Fibroblast of skin of right biceps (primary cell): ENCODE measurements at places on chromosomes 13 and 19.

- peak; percentile 5 for DNase-seq
Measured at GRCh38 chr13:91058066-91058465, 289.4 kb upstream of the MIR17HG start.

DNA sequence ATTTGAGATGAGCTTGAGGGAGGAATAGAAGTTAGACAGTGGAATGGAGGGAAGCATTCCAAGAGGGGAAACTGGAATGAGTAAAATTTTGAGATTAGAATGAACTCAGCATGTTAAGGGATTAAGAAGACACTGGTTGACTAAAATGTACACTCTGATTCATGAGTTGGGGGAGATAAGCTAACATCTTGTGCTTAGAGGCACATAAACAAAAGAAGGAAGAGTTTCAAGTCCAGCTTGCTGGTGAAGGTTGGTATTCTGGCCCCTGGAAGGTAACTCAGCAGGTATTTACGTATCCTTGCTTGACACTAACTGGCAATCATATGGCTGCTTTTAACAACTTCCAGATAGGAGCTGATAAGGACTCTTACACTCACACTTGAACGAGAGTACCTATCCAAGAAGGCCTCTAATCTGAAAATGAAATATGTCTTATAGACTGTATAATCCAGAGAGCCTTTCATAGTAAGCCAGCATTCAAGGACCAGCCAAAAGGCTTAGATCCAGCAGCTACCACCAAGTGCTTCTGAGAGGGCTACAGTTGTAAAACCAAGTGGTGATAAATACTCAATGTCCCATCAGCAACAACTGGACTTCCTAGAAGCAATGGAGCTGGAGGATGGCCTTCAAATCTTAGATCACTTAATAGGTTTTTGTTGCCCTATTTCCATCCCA is 149.7 kb upstream of the SERP2 start:
- DNase-seq = no peak

GRCh38 chr19:20453425-20453935 is 112.1 kb downstream of the ZNF737 start:
- no peak for DNase-seq

GRCh38 chr13:33073338-33073737 is 57.1 kb downstream of the KL start:
- DNase-seq = no peak

GRCh38 chr13:44388427-44389059 is 14.9 kb downstream of the SERP2 start:
- DNase-seq = no peak

GRCh38 chr13:97921176-97921816 is 32.2 kb upstream of the IPO5 start:
- peak; percentile 60 for DNase-seq

DNA sequence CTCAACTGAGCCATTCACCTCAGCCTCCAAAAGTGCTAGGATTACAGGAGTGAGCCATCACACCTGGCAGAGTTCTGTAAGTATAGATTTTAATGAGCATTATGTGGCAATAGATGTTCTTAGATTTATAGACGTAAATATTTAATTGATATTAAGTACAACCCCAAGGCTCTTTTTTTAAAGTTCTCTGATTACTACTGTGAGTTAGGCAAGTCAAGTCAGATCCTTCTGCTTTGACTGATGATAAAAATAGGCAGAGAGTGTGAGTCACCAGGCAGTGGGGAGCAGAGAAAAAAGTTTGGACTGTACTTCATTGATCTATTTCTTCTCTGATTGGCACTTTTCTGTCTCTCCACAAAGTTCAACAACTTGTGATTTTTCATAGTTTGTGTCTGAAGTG is 1379.9 kb downstream of the UQCRFS1 start:
- DNase-seq = no peak

GRCh38 chr13:42101821-42102585 is 53.6 kb downstream of the DGKH start:
- no peak for DNase-seq

GRCh38 chr19:21047716-21048115 is 27.3 kb downstream of the ZNF430 start:
- no peak for DNase-seq

GRCh38 chr19:31699421-31699820 is 350.2 kb upstream of the TSHZ3 start:
- DNase-seq = no peak

DNA sequence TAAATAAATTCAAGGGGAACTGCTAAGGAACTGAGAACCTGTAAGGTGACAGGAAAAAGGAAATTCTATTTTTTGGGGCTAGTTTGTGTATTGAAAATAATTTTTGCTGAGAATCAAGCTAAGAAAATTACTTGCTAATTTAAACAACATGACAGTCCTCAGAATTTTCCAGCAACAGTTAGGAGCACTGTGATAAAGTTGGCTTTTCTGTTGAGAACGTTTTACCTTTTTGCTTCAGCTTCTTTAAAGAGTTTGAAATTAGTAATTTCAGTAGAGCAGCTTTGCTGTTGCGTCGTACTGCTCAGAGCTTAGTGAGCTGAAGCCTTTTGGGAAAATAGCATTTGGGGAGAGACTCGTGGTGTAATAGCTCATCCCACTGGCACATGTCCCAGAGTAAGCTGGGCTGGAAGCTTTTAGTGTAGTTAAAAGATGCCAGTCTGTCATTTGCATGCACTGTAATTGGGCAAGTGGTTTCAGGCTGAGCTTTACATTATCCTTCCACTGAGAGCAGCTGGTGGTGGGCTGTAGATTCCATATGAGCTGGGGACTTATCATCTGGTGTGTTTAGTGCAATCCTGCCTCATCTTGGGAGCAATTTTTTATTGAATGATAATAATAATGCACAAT is 69.8 kb downstream of the LRCH1 start:
- peak; percentile 80 for DNase-seq

DNA sequence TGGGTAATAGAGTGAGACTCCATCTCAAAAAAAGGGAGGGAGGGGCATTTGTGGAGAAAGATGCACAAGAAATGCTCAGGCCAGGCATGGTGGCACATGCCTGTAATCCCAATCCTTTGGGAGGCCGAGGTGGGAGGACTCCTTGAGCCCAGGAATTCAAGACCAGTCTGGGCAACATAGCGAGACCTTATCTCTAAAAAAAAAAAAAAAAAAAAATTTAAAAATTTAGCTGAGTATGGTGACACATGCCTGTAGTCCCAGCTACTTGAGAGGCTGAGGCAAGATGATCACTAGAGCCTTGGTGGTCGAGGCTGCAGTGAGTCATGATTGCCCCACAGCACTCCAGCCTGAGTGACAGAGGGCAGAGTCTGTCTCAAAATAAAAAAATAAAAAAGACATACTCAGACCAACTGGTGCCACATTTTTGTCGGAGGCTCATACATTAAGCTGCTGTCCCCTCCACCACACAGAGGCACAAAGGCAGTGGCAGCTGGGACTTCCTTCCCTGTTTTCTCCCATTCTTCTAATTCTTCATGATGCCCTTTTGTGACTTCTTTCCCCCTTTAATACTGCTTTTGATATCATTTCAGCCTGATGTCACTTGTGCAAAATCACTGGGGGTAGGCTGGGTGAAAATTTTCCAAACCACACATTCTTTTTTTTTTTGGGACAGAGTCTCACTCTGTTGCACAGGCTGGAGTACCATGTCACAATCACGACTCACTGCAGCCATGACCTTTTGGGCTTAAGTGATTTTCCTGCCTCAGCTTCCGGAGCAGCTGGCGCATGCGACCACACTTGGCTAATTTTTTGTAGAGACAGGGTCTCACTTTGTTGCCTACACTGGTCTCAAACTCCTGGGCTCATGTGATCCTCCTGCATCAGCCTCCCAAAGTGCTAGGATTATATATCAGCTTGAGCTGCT is 26.8 kb upstream of the CXCL17 start:
- DNase-seq = peak; percentile 74

- no peak for DNase-seq
Measured at GRCh38 chr19:3065675-3066357, 3.5 kb upstream of the TLE5 start.

- DNase-seq = no peak
Measured at GRCh38 chr19:45150751-45151281, 10.0 kb downstream of the NKPD1 start.

DNA sequence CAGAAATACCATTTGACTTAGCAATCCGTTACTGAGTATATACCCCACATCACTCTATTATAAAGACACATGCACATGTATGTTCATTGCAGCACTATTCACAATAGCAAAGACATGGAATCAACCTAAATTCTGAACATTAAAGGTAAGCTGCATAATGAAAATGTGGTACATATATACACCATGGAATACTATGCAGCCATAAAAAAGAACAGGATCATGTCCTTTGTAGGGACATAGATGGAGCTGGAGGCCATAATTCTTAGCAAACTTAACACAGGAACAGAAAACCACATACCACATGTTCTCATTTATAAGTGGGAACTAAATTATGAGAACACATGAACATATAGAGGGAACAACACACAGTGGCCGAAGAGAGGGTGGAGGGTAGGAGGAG is 85.2 kb downstream of the NDFIP2 start:
- no peak for DNase-seq

- no peak for DNase-seq
Measured at GRCh38 chr13:65642996-65643395, 1587.1 kb downstream of the PCDH9 start.

DNA sequence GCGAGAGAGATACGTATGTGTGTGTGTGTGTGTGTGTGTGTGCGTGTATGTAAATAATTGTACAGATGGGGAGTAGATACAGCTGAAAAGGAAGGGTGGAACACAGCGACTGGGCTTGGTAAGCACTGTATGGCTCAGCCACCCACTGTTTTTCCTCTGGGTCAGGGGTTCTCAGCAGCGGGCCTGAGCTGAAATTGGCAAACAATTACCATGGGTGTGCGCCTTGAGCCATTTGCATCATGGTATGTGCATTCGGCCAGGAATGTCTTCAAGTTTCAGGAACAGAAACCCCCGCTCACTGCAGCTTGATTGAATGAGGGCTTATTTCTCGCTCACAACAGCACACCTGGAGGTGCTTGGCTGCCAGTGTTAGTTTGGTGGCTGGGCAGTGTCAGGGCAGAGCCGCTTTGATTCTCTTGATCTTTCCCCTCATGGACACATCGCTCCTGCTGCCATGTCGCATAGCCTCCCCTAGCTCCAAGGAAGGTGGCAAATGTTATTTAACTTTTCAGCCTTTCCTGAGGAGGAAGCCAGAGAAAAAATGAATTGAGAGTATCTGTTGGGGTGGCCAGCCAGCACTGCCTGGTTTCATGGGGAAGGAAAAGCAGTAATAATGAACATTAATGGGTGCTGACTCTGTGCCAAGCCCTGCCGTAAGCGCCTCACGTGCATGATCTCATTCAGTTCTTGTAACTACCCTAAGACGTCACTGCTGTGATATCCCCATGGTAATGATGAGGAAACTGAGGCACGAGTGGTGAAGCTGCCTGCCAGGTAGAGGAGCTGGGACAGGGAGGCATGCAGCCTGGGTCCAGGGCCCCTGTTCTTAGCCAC is 126.9 kb downstream of the SIPA1L3 start:
- peak; percentile 48 for DNase-seq

DNA sequence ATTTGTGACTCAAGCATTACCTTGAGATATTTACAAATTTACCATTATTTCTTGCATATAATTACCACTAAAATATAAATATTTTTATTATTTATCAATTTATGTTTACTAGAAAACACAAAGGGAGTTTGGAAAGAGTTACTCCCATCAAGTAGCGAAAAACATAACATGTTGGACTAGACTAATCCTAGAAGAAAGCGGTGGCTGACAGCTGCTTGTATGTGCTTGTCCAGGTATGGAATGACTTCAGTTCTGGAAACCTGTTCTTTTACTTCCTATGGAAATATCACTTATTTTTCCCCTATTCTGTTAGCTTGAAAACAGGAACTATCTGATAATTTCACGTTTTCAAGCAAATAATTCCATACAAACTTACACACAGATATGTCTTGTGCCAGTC is 28.5 kb downstream of the SLITRK1 start:
- no peak for DNase-seq

DNA sequence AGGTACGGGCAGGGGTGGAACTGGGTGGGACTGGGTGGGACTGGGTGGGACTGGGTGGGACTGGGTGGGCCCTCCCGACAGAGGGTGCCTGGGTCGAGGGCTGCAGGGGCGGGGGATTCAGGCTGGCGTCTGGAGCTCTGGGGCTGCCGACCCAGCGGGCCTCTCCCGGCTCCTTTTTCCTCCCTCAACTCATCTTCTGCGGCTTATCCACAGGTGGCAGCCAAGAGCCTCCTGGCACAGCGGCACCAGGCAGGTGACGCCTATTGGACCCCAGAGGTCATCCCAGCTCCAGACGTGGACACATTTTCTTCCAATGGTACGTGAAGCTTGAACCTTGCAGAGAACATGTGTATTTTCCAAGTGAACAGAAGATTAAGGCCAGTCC is 533 bp downstream of the ZNF544 start:
- DNase-seq = peak; percentile 33

DNA sequence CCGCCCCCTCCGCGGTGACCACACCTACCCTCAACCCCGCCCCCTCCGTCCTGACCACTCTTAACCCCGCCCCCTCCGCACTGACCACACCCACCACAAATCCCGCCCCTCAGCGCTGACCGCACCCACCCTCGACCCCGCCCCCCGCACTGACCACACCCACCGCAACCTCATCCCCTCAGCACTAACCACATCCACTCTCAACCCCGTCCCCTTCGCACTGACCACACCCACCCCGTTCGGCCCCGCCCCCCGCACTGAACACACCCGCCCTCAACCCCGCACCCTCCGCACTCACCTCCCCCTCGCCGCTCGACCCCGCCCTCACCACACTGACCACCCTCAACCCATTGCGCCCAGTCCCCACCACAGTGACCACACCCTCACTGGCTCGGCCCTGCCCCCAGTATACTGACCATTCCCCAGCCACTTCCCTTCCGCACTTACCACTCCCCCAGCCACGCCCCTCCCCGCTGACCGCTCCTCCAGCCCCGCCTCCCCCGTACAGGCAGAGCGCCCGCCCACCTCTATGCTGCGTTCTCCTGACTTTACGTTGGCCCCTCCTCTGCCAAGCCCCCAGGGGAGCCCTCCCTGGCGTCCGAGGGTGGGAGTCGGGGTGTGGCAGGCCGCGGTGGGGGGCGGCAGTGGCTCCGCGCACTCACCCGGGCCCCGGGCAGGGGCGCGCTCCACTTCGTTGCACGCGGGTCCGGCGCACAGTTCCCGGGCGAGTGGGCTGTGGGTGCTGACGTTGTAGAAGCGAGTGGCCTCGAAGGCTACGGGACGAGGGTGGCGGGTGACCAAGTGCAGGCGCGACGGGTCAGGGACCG is 8.4 kb downstream of the F2RL3 start:
- DNase-seq = peak; percentile 84

DNA sequence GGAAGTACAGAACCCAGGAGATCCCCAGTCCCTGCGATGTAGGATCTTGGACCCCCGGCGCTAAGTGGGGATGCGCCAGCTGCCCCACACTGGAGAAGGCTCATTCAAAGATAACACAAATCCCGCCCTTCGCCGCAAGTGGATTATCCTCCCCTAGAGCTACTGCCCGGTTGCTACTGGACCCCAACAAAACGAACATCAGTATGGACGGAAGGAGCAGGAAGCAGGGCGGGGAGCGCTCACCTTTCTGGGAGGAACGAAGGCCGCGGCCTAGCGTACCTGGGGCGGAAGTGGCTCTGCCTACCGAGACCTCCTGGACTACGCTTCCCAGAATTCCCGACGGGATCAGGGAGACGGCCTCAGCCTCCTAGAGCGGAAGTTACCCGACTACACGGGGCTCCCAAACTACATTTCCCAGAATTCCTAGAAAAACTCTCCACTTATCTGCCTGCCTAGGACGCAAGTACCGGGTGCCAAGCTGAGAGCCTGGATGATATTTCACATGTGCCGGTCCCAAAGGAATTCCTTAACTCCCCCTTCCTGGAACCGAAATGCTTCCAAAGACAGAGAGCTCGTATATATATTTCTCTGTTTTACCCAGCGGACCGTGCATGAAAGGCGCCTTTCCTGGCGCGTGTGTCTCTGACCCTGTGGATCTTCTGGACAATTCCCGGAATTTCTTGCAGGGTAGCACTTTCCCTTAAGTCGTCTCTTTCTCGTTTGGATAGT is at the start of gene ZNF112:
Gene ZNF112 (minus strand): TSS at position 298 of the 729 bp plus-strand sequence. CDS start 16,141 bp downstream, outside the sequence.
- peak; percentile 95 for DNase-seq
